ENCODE measurements at places on chromosomes 16 and 17. TPM values are rescaled to one million over a fixed set of nuclear protein-coding genes. Genes with fewer than 3 reads are reported as not detected.
A peak's percentile ranks its signal among the peaks of the same experiment; 100 is the strongest.

DNA sequence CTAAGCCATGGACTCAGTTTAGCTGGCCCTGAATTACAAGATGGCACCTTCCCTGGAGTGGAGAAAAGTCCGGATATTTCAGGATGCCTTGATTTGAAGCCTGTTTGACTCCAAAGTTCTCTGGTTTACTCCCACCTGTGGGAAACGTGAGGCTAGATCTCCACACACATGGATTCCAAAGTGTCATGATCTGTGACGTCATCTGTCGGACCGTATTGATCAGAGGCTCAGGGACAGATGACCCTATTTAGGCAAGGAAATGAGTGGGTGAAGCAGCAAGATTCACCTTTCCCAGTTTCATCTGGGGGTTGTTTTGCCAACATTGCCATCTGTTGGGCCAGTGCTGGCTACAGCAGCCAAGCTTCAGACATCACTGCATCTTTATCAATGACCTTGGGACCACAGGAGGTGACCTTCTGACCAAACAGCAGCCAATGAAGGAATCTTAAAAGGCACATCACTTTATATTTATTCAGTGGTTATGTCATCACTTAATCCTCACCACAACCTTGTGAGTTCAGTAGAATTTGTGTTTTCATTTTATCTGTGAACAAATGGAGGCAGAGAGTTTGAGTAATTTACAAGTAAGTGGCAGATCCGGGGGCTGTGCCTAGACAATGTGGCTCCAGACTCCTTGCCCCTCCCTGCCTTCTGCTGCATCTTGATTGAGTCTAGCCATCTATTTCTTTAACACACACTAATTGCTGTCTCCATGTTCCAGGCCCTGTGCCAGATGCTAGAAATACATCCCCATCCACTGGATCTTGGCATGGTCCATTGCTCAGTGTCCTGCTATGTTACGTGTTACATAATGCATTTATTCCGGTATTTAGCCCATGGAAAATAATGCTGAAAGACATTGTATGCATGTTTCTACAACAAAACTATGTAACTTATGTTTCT is 1.5 kb upstream of the CDH13 start:
- DNase-seq: no peak

GRCh38 chr17:3475812-3476610 is at the start of gene ASPA:
TSS of gene ASPA (plus strand) at chr17:3475997. CDS start at chr17:3476160, 163 bp downstream.
- DNase-seq: no peak

GRCh38 chr17:37506678-37507077 is 17.0 kb downstream of the DUSP14 start:
- DNase-seq: peak; percentile 18

- DNase-seq: no peak
Observed at GRCh38 chr17:5080591-5080990, 2.3 kb downstream of the ZFP3 start.

DNA sequence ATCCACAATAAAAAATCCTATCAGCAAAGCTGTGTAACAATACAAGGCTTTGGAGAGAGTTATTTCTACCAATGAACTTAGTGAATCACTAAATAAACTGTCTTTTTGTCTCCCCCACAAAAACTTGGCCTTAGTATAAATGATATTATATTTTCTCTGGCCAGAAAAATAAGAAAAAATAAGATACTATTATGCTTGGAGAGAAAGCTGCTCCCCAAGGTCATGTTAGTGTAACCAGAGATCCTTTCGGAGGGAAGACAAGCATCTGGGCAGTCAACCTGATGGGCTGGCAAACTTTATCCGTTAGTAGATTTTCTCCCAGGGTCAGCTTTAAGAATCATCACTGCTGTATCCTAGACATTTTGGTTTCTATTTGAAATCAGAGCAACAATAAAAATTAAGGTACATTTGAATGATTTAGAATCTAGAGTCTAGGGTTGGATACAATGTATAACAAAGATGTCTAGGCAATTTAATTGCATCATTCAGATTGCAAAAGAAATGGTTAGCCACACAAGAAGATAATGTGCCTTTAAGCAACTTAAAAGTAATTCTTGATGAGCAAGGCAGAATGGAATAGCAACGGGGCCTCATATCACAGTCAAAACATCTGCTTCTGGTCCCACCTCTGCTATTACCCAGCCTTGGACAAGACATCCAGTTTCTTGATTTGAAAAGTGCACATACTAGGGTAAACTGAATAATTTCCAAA is 280.4 kb downstream of the SLC39A11 start:
- DNase-seq: no peak

Gene CCDC154
- 0.45 TPM for total RNA-seq

Measured in thyroid gland (tissue), 4 donors.